ENCODE measurements at places on chromosomes 4 and X. TPM values are rescaled to one million over a fixed set of nuclear protein-coding genes. Genes with fewer than 3 reads are reported as not detected.

Gene AP1AR
- 16.0 TPM for total RNA-seq

Gene USP51
- 1.2 TPM for total RNA-seq

Gene SPACA5
- not detected for total RNA-seq

Gene C4orf51
- total RNA-seq: not detected

Gene VCX3A
- total RNA-seq: not detected

Gene CDS1
- not detected for total RNA-seq

Gene MAGEB2
- total RNA-seq: not detected

Gene TMPRSS11B
- total RNA-seq: not detected

Measured in myometrial cell (primary cell).